ENCODE measurements at places on chromosomes 6 and 20.

- peak; percentile 95 for DNase-seq
Observed at GRCh38 chr20:58921564-58921963, 59.5 kb upstream of the NELFCD start.

- no peak for DNase-seq
Observed at GRCh38 chr20:4829514-4830215, 108.0 kb downstream of the PRND start.

- no peak for DNase-seq
Observed at GRCh38 chr20:2900845-2901592, 27.7 kb downstream of the PTPRA start.

GRCh38 chr6:54274383-54274782, 33.9 kb upstream of the TINAG start:
- no peak for DNase-seq

- DNase-seq: no peak
Observed at GRCh38 chr6:3305831-3306230, 47.1 kb downstream of the PSMG4 start.

- no peak for DNase-seq
Observed at GRCh38 chr20:906703-907270, 9.3 kb downstream of the ANGPT4 start.

DNA sequence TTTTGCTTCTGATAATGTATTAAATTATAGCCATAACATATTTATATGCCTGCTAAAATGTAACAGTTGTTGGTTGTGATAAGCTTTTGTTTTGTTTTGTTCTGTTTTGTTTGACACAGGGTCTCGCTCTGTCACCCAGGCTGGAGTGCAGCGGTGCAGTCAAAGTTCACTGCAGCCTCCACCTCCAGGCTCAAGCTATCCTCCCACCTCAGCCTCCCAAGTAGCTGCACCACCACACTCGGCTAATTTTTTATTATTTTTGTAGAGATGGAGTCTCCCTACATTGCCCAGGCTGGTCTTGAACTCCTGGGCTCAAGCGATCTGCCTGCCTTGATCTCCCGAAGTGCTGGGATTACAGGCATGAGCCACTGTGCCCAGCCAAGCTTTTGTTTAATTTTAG, 157.8 kb downstream of the ARID1B start:
- no peak for DNase-seq

DNA sequence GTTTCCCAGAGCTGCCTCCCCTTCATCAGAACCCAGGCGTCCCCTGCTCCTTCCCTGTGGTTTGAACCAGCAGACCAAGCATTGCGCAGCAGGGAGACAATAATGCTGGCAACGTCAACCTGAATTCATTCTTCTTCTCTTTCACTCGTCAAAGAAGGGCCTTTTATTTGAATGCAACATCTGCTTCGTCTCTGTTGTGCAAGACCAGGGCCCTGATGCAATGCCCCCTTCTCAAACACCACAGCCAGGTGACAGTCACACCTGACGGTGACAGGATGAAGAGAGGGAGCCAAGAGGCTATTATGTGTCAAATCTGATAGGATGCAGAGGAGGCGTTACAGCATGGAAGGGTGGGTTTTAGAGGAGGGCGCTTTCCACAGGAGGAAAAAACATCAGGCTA, 8.0 kb downstream of the INSM1 start:
- DNase-seq: peak; percentile 97

DNA sequence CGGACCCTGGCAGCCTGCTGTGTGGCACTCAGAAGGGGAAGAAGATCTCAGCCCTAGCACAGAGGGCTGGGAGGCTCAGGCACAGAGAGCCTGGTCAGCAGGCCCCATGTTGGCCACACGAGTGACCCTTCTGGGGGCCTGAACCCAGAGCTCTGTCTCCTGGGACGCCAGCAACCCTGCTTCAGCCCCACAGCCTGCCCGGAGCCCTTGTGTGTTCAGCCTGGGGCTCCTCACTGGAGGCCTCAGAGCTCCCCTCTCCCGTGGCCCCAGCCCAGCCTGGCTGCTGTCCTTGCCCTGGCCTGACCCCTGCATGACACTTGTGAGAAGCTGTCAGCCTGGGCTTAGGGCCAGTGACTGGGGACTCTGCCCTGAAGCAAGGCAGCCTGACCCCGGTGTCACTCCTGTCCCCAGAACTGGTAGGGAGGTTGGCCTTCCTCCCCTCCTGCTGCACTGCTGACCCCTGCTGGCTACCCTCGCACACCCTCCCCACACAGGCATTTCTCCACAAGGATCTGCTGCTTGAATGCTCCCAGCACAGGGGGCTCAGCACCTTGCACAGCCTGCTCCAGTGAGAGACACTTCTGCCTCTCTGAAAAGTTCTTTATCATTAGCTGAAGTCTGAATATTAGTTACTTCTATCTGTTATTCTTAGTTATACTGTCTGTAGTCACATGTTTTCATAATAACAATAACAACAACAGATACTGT, 15.4 kb upstream of the IP6K3 start:
- DNase-seq: peak; percentile 31

GRCh38 chr20:53738039-53738944, 144.7 kb upstream of the ZNF217 start:
- peak; percentile 88 for DNase-seq

- DNase-seq: peak; percentile 91
Observed at GRCh38 chr6:72974276-72974675, 251.0 kb downstream of the KHDC1L start.

DNA sequence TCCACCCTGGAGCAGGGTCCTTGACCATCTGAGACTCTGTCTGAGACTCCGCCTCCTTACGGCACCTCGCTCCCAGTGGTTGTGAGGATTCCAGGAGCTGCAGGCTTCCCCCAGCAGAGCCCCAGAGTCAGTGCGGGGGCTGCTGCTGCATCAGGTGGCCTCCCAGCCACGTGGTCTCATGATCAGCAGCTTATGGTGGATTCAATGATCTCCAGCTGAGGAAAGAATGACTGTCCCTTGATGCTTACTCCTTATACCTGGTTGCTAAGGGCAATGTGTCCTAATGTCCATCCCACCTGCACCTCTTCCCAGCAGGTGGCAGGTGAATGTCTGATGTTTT, 40.0 kb downstream of the SLC22A1 start:
- DNase-seq: no peak

DNA sequence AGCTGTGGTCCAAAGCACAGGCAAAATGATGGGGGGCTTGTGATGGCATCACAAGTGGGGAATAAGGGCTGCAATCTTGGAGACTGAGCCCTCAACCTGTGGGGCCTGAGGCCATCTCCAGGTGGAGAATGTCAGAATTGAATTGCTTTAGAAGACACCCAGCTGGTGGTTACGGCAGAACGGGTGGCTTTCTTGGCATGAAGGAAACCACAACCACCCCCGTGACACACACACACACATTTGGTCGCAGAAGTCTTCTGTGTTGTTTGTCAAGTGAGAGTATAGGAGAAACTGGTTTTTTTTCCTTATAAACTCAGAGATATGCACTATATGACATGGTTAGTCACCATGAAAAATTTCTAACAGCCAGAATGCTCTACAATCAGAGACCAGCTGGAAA, 139.5 kb upstream of the CDH4 start:
- DNase-seq: no peak

GRCh38 chr6:39282774-39283173, 31.4 kb downstream of the KCNK17 start:
- DNase-seq: no peak

DNA sequence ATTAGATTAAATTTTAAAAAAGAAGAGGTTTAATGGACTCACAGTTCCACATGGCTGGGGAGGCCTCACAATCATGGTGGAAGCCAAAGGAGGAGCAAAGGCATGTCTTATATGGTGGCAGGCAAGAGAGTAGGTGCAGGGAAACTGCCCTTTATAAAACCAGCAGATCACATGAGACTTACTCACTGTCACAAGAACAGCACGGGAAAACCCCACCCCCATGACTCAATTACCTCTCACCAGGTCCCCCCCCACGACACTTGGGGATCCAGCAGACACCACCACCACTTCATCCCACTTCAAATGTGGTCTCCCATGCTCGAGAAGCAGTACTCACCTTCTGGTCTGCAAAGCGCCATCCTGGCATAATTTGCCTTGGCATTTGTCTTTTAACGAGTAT, 24.6 kb downstream of the MTFR2 start:
- DNase-seq: no peak

DNA sequence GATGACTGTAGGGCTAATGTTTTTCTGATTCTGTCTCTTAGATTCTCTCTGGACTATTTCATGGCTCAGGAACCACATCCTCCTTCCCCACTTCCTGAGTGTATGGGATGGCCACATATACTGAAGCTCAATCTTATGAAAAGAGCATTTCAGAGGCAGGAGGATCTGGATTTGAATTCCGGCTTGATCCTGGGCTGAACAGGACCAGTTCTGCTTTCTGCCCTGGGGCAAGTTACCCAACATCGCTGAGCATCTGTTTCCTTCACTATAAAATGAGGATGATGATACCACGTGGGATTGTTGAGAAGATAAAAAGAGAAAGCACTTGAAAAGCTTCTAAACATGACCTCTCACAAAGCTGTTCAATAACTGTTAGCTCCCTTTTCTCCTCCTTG, 168.4 kb upstream of the TNFAIP3 start:
- DNase-seq: no peak

DNA sequence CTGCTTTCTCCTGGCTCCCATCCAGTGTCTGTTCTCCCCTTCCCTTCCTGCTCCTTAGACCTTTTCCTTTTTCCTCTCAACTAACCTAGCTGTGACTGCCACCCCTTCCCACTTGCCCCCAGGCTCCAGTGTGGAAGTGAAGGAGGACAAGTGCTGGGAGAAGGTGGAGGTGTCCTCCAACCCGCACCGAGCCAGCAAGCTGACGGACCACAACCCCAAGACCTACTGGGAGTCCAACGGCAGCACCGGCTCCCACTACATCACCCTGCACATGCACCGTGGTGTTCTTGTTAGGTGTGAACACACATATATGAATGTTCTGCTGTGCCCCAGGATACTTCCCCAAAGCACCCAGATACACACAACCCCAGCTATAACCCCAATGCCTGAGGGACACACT, 18.5 kb downstream of the CUL9 start:
- DNase-seq: no peak

DNA sequence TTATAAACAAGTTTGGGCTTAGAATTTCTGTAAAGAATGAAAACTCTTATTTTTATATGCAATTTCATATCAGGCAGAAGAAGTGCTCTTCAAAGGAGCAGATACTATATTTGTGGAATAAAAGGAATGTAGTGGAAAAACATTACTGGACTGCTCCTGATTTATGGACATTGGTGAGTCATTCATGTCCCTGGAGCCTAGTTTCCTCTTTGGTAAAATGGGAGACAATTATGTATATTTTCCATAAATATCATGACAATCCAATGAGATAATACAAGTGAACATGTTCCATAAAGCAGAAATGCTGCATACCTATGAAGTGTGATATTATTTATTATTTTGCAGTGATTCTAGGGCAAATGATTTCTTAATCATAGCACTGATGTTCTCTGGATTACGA, 445.8 kb upstream of the CITED2 start:
- no peak for DNase-seq

GRCh38 chr6:37802810-37803209, 16.7 kb upstream of the ZFAND3 start:
- no peak for DNase-seq

DNA sequence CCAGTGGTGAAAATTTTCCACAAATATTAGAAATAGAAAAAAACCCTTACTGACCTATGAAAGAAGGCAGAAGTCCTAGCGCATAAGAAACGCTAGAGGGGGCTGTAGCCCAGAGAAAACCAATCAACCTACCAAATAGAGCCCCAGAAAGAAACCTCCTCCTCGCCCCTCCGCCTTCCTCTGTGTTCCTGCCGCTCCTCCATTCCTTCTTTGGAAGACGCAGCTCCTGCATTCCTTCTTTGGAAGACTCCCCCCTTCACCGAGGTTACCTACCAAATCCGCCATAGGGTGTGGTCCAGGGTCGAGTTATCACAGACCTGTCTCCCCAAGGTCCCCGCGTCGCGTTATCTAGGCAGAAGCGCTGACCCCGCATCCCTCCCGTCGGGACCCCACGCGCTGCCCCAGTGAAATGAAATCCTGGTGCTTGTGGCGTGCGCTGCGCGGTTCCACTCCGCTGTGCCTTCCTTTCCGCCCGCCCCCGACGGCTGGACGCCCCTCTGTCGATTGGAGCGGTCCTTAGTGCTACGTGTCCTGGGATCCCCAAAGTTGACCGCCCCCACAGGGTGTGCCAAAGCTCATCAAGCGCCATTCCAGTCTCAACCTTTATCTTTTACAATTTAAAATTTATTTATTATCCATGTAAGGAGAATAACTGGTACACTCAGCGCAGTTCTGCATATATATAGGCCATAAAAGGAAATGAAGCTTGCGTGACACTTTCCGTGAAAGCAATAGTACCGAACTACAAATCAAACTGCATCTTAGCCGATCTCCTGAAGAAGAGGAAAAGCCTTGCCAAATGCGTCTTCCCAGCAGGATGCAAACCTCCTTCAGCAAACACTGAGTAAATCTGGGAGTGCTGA, 13.0 kb downstream of the RPP21 start:
- DNase-seq: peak; percentile 38

All from NCI-H1105 (cell line).